ENCODE measurements at places on chromosomes 11 and 22. TPM values are rescaled to one million over a fixed set of nuclear protein-coding genes. Genes with fewer than 3 reads are reported as not detected.
A peak's percentile ranks its signal among the peaks of the same experiment; 100 is the strongest.

- peak overlapping the region; percentile 74 for H3K27ac ChIP-seq
- no peak for DNase-seq
- peaks cover 76% of the 10 kb centered on the region for H3K4me1 ChIP-seq
- no peak overlapping the region for H3K4me3 ChIP-seq
- H3K27me3 ChIP-seq = peaks cover 3% of the 10 kb centered on the region
- H3K36me3 ChIP-seq = no peaks in the 10 kb centered on the region
Observed at GRCh38 chr11:11586465-11586864, 35.3 kb downstream of the GALNT18 start.

GRCh38 chr11:34851916-34852315 lies 64.3 kb downstream of the APIP start:
- peaks cover 19% of the 10 kb centered on the region for H3K36me3 ChIP-seq
- no peak overlapping the region for H3K27ac ChIP-seq
- DNase-seq = no peak

- peaks cover 4% of the 10 kb centered on the region for H3K27me3 ChIP-seq
- H3K27ac ChIP-seq = no peak overlapping the region
- H3K4me3 ChIP-seq = no peak overlapping the region
- no peak for DNase-seq
- no peaks in the 10 kb centered on the region for H3K4me1 ChIP-seq
- peaks cover 2% of the 10 kb centered on the region for H3K36me3 ChIP-seq
Observed at GRCh38 chr11:69240332-69241074, 53.5 kb upstream of the MYEOV start.

DNA sequence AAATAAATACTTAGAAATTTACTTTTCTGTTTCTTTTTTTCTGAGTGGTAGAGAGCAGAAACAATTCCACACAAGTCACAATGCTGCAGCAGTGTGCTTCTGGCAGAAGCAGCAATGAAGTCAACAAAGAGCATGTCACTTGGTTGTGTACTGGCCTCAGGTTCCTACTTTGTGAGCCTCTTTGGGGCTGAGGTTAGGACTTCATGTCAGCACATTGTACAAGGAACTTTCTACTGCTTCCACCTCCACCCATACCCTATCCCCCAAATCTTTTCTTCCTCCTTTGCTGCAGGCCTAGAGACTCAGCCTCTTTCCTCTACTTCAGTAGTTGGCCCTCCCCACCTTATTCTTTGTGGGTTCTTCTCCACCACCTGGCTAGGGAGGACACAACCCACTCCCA lies 252.7 kb upstream of the PITPNB start:
- H3K27me3 ChIP-seq = no peaks in the 10 kb centered on the region
- H3K4me3 ChIP-seq = no peak overlapping the region

DNA sequence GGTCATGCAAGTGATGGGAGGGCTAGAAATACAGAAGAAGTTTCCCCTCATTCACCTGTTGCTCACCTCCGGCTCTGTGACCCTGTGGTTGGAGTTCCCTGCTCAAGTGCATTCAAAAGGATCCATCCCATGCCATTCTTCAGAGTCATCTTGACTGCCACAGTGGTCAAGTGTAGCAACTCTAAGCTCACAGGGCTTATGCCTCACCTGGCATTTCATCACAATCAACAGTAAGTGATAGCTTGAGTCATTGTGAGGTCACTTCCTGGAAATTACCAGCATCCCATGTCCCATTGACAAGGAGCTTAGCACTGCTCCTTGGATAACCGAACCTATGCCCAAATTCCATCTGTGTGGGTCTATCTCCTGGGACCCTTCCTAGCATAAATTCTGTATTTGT lies 55.6 kb downstream of the OR4C45 start:
- H3K27ac ChIP-seq = no peak overlapping the region
- no peaks in the 10 kb centered on the region for H3K36me3 ChIP-seq
- DNase-seq = no peak
- H3K4me1 ChIP-seq = no peaks in the 10 kb centered on the region
- no peak overlapping the region for H3K4me3 ChIP-seq

DNA sequence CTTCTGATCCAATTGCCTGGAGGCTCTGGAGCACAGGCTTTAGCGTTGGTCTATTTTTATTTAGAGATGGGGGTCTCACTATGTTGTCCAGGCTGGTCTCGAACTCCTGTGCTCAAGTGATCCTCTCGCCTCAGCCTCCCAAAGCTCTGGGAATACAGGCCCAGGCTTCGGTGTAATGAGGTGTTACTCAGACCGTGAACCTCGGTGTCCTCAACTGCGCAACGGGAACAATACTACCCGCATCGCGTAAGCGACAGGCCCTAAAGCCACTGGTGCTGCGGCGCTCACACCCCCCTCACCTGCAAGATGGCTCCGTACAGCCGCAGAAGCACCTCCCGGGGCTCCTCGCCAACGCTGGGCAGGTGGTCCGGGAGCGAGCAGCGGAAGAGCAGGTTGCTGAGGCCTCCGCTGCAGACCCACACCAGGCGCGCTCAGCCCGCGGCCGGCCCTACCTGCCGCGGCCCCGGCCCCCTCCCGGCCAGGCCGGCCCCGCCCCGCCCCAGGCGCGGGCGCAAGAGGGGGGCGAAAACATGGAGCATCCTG lies 628 bp downstream of the CHKB start:
- peak overlapping the region; percentile 88 for H3K4me3 ChIP-seq
- H3K36me3 ChIP-seq = peaks cover 9% of the 10 kb centered on the region
- peak; percentile 88 for DNase-seq
- peak overlapping the region; percentile 57 for H3K27ac ChIP-seq

- H3K36me3 ChIP-seq = peaks cover 67% of the 10 kb centered on the region
- peaks cover 92% of the 10 kb centered on the region for H3K4me1 ChIP-seq
- DNase-seq = no peak
- peak overlapping the region; percentile 28 for H3K27ac ChIP-seq
- H3K27me3 ChIP-seq = no peaks in the 10 kb centered on the region
Observed at GRCh38 chr11:20046416-20046815, 113.9 kb downstream of the DBX1 start.

- H3K36me3 ChIP-seq = peaks cover 3% of the 10 kb centered on the region
- H3K4me3 ChIP-seq = no peak within 1 kb of the TSS
- no peak for DNase-seq
- no peak within 1 kb of the TSS for H3K27ac ChIP-seq
- peaks cover 56% of the 10 kb centered on the region for H3K27me3 ChIP-seq
Observed at GRCh38 chr11:118343981-118344515, at the start of gene CD3G. Gene CD3G, plus strand, starts transcription at chr11:118344344. Its CDS starts 80 bp downstream, at chr11:118344424.

DNA sequence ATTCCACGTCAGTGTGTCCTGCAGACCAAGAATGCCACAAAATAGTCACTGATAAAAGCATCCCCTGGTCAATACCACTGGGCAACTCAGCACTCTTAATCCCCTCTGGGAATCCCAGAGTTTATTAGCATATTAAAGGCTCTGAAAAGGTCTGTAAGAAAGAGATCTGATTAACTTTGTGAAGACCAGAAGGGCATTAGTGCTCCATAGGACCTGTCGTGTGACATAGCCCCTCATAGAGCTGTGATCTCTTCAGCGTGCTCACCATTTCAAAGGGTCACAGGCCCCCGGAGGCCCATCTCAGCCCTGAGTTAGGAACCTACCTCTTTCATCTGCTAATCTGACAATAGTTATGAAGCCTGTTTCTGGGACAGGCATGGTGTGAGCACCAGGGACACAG lies 299.2 kb downstream of the MN1 start:
- H3K4me3 ChIP-seq = no peak overlapping the region
- H3K27ac ChIP-seq = no peak overlapping the region
- H3K36me3 ChIP-seq = peaks cover 2% of the 10 kb centered on the region
- DNase-seq = no peak

DNA sequence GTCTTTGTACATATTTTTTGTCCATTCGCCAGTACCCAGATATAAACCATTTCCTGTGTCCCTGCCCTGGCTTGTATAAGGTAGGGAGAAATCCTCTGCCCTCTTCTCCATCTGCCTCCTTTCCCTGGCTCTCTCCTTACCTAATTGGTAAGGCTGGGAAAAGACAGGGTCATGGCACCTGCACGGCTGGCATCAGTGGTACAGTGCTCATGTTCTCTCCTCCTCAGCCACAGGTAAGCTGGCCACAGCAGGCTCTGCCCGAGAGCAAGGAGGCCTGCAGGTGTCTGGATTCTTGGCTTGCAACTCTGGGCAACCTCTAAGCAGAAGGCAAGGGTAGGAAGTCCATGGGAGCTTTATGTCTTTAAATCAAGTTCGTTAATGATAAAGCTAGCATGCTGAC lies 419.9 kb downstream of the BUD13 start:
- H3K27ac ChIP-seq = no peak overlapping the region
- no peak overlapping the region for H3K4me3 ChIP-seq
- peaks cover 18% of the 10 kb centered on the region for H3K27me3 ChIP-seq
- H3K4me1 ChIP-seq = no peaks in the 10 kb centered on the region
- no peaks in the 10 kb centered on the region for H3K36me3 ChIP-seq

GRCh38 chr11:64531906-64532312 lies 59.1 kb upstream of the SLC22A12 start:
- H3K27me3 ChIP-seq = peaks cover 47% of the 10 kb centered on the region
- H3K4me3 ChIP-seq = no peak overlapping the region
- peak; percentile 79 for DNase-seq
- no peak overlapping the region for H3K27ac ChIP-seq

DNA sequence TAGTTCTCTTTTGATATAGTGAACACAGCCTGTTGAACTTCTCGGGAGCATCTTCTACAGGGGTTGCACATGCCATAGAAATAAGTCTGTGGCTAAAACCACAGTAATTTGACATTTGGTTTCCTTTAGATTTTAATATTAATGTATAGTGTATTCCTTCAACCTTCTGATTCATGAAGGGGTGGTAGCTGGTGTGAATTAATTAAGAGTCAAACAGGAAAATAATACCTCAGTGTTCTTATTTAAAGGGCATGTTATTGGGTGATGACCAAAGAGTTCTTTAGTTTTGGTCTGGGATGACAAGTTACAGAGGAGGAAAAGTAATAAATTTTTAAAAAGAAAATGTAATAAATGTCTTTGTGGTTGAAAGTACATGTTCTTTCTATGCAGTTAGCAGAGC lies 86.8 kb downstream of the PDHX start:
- peaks cover 7% of the 10 kb centered on the region for H3K4me1 ChIP-seq
- no peak for DNase-seq
- H3K36me3 ChIP-seq = no peaks in the 10 kb centered on the region
- H3K27me3 ChIP-seq = no peaks in the 10 kb centered on the region

- no peak overlapping the region for H3K4me3 ChIP-seq
- no peaks in the 10 kb centered on the region for H3K36me3 ChIP-seq
- H3K4me1 ChIP-seq = peaks cover 25% of the 10 kb centered on the region
Observed at GRCh38 chr11:74390697-74391096, 7.5 kb downstream of the PGM2L1 start.

GRCh38 chr11:133955081-133955891 lies 1.5 kb downstream of the IGSF9B start:
- H3K27ac ChIP-seq = no peak overlapping the region
- no peaks in the 10 kb centered on the region for H3K36me3 ChIP-seq
- no peak for DNase-seq
- H3K27me3 ChIP-seq = peaks cover 30% of the 10 kb centered on the region
- H3K4me3 ChIP-seq = peak overlapping the region; percentile 77
- H3K4me1 ChIP-seq = peaks cover 53% of the 10 kb centered on the region

GRCh38 chr11:76201672-76202412 lies 4.5 kb downstream of the WNT11 start:
- H3K27me3 ChIP-seq = no peaks in the 10 kb centered on the region
- H3K36me3 ChIP-seq = peaks cover 2% of the 10 kb centered on the region
- no peak overlapping the region for H3K4me3 ChIP-seq

GRCh38 chr11:64861227-64861975 lies 16.9 kb upstream of the CDC42BPG start:
- no peaks in the 10 kb centered on the region for H3K27me3 ChIP-seq
- peaks cover 58% of the 10 kb centered on the region for H3K4me1 ChIP-seq
- H3K4me3 ChIP-seq = no peak overlapping the region
- no peak for DNase-seq
- peaks cover 8% of the 10 kb centered on the region for H3K36me3 ChIP-seq
- no peak overlapping the region for H3K27ac ChIP-seq

- DNase-seq = peak; percentile 85
- H3K36me3 ChIP-seq = no peaks in the 10 kb centered on the region
- H3K4me1 ChIP-seq = peaks cover 40% of the 10 kb centered on the region
Observed at GRCh38 chr22:46577368-46578249, 40.2 kb upstream of the CELSR1 start.

GRCh38 chr22:35155403-35156025 lies 89.6 kb downstream of the ISX start:
- no peaks in the 10 kb centered on the region for H3K4me1 ChIP-seq
- H3K4me3 ChIP-seq = no peak overlapping the region
- no peak overlapping the region for H3K27ac ChIP-seq
- no peaks in the 10 kb centered on the region for H3K36me3 ChIP-seq

DNA sequence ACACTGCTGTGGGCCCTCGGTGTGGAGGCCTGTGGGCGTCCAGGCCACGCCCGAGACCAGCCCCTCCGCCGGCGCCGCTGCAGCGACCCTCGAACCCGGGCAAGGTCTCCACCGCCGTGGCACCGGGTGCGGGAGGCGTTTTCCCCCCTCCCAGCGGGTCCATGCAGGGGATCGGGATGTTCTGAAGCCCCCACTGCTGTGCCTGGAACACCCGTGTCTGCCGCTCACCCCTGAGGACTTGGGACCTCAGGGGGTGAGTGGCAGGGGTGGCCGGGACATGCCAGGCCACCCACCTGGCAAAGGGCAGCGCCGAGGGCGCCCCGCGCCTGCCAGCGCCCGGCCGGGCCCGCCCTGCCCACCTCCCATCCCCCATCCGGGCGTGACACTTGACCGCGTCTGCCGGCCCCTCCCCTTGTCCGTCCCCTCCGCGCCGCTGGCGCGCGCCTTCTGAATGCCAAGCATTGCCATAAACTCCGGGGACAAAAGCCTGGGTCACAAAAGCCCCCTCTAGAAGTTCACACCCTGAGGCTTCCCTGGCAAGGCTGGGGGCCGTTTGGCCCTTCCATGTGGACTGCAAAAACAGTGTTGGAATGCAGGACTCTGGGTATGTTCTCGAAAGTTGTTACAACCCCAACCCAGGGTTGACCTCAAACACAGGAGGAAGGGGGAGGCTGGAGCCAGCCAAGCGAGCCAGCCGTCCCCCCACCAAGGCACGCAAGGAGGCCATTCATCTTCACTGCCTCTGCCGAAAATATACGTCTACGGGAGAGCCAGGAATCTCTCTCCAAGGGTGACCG lies 819 bp upstream of the KCNQ1OT1 start:
- peak overlapping the region; percentile 77 for H3K27ac ChIP-seq
- peak overlapping the region; percentile 87 for H3K4me3 ChIP-seq
- H3K4me1 ChIP-seq = peaks cover 44% of the 10 kb centered on the region
- no peaks in the 10 kb centered on the region for H3K36me3 ChIP-seq

- H3K27me3 ChIP-seq = peaks cover 39% of the 10 kb centered on the region
- H3K27ac ChIP-seq = no peak overlapping the region
- no peak for DNase-seq
- H3K36me3 ChIP-seq = no peaks in the 10 kb centered on the region
Observed at GRCh38 chr22:22705328-22706100, 61.1 kb downstream of the GGTLC2 start.

SYCE3 gene
- not detected for total RNA-seq

OR52A1 gene
- total RNA-seq = not detected

HTR3B gene
- not detected for total RNA-seq

POU2AF2 gene
- total RNA-seq = not detected

SHANK3 gene
- total RNA-seq = 7.5 TPM

SLC17A6 gene
- total RNA-seq = not detected

MMP13 gene
- total RNA-seq = 6.5 TPM

KRTAP5-9 gene
- 0.36 TPM for total RNA-seq

C11orf86 gene
- total RNA-seq = not detected

OR51B4 gene
- total RNA-seq = not detected

IRF7 gene
- 11.4 TPM for total RNA-seq

All from chondrocyte (in vitro differentiated cells).